ENCODE measurements at places on chromosomes 6 and 20.

DNA sequence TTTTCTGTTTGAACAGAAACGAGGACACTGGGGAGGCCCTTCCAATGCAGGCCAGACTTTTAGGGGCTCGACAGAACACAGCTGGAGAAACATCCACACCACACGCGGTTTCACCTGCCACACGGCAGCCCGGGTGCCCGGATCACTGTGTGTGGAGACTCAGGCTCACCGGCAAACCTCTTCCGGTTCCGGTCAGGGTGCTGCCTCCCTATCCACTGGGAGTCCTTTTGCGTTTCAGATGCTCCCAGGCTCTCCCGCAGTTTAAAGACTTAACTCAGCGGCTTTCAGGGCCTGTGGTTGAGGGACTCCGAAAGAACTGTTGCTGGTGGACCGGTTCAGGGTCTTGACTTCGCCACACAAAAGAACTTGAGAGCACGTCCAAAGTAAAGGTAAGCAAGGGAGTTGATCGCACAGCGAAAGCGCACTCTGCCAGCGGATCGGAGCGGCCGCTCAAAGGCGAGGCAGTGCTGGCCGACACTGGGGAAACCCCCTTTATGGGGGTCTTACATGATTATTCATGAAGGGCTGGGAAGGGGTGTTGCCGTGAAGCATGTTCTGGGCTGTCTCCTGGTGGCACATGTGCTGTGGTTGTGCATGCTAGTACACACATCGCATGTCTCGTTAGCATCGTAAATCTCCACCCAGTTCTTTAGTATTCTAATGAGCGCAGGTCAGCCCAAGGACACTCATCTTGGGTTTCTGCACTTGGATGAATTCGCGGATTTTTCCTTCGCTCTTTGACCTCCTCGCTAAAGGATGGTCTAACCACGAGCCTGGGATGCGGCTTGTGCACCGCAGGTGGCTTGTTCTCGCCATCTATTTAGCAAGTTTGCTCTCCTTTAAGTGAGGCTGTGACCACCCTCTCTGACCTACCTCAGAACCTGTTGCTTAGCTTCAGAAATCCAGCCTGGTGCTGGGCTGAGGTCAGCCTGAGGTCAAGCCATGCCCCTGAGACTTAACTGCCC is 180.3 kb downstream of the CDH26 start:
- DNase-seq: peak; percentile 6

DNA sequence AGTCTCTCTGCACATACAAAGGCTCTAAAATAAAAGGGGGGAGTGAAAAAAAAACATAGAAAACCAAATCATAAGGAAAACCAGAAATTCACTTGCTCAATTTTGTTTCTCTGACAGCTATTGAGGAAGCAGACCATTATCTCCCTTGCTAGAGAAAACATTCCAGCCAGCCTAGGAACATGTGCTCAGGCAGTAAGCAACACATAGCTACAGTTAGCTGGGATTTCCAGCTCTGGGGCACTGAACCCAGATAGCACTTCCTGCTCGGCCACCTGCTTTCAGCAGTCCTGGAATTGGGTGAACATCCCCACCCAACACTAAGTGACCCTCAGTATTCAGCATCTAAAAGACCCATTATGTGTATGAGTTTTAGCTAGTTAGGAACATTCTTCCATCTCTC is 61.3 kb downstream of the TNFRSF21 start:
- DNase-seq: no peak

- DNase-seq: no peak
These were observed 157.8 kb upstream of the PREP start for GRCh38 chr6:105560611-105561066.

DNA sequence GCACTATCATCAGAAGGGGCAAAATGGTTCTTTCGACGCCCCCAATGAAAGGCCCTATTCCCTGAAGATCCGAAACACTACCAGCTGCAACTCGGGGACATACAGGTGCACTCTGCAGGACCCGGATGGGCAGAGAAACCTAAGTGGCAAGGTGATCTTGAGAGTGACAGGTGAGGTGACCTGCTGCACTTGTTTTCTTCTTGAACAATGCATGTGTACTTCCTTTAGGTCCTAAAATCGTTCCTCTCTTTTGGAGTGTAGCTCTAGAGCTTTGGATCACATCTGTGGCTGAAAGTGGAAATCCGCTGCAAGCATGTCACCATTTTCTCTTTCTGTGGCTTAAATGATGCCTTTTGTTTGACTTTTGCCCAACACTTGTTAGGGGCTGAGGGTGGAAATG is 14.0 kb downstream of the CD83 start:
- DNase-seq: no peak

- peak; percentile 14 for DNase-seq
These were observed 108.4 kb upstream of the SIM1 start for GRCh38 chr6:100573166-100573565.

- DNase-seq: no peak
These were observed 33.3 kb upstream of the TPBG start for GRCh38 chr6:82330171-82330804.

GRCh38 chr6:34697544-34697836 is 923 bp upstream of the ILRUN start:
- DNase-seq: peak; percentile 63

GRCh38 chr20:54491506-54491905 is 16.1 kb downstream of the DOK5 start:
- DNase-seq: no peak

DNA sequence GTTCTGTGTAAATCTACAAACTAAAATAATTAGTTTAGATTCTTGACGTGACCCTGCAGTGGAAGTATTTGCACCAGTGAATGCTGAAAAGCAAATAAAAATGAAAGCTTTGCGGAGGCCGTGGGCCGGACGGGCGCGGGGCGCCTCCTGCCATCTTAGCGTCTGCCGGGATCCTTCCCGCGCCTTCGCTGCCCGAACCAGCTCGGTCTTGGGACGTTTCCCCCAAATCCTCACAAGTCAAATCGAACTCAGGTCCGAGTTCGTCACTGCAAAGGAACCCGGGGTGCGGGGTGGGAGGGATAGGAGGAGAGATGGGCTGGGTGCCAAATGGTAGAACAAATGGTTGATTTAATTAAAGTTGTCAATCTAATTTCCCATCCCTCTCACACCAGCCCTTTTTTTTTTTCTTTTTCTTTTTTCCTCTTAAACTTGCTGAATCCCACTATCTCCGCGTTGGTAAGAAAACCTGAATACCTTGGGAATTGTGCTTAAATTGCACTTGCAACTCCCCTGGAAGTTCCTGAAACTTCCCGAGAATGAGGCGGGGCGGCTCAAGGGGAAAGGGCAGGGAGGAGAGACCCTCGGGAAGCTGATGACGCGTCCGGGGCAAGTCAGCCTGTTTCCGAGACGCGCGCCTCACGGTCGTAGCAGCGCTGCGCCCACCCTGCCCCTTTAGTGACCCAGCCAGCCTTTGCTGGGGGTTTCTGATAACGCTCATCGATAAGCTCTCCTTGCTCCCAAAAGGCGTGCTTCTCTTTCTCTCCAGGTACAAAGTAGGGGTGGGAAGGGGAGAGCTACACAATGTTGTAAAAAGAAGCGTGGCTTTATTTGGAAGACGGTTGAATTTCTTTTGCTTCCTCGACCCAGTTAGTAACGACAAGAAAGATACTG is 1.8 kb downstream of the GJA1 start:
- DNase-seq: no peak

DNA sequence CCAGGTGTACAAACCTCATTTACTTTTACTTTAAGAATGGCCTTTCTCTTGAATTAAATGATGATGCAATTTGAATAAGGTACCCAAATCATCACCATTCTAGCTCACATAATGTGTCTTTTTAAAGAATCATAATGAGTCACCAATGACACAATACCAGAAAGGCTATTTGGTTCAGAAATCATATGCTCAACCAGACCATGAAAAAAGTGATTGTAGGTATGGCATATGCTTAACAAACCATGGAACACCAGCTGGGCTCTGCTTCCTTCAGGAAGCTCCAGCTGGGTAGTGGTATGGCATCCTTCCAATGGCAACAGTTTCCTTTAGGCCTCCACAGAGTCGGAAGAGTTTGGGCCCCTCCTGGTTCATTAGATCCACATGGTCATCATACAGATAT is 128.2 kb downstream of the FRK start:
- DNase-seq: no peak
